ENCODE measurements at places on chromosomes 13 and 19. TPM values are rescaled to one million over a fixed set of nuclear protein-coding genes. Genes with fewer than 3 reads are reported as not detected.

- no peaks in the 10 kb centered on the region for H3K4me1 ChIP-seq
- no peak overlapping the region for H3K4me3 ChIP-seq
- no peaks in the 10 kb centered on the region for H3K36me3 ChIP-seq
- no peaks in the 10 kb centered on the region for H3K27me3 ChIP-seq
- DNase-seq = no peak
Measured at GRCh38 chr13:39895254-39895653, 239.8 kb downstream of the COG6 start.

GRCh38 chr13:31043957-31044356, 111.5 kb downstream of the TEX26 start:
- H3K4me1 ChIP-seq = peaks cover 28% of the 10 kb centered on the region
- no peaks in the 10 kb centered on the region for H3K36me3 ChIP-seq
- no peaks in the 10 kb centered on the region for H3K27me3 ChIP-seq
- H3K4me3 ChIP-seq = no peak overlapping the region

Gene GRWD1
- polyA plus RNA-seq = 7.8 TPM

Gene CGB5
- not detected for polyA plus RNA-seq

Measured in sigmoid colon (tissue), 7 donors.